ENCODE measurements at places on chromosomes 16 and 17. TPM values are rescaled to one million over a fixed set of nuclear protein-coding genes. Genes with fewer than 3 reads are reported as not detected.

The MC1R gene
- 4.7 TPM for total RNA-seq

The PRCD gene
- not detected for total RNA-seq

The DPEP3 gene
- total RNA-seq = not detected

The SLC4A1 gene
- not detected for total RNA-seq

The ASPA gene
- not detected for total RNA-seq

The SLC2A4 gene
- not detected for total RNA-seq

The EVI2B gene
- 102 TPM for total RNA-seq

The TANC2 gene
- total RNA-seq = 6.6 TPM

The WNK4 gene
- total RNA-seq = 0.08 TPM

The CCL13 gene
- total RNA-seq = not detected

The ICAM2 gene
- total RNA-seq = 124 TPM

The GPR179 gene
- total RNA-seq = not detected

The ZNF19 gene
- 2.9 TPM for total RNA-seq

The RTN4RL1 gene
- total RNA-seq = 0.84 TPM

The C16orf74 gene
- total RNA-seq = 3.7 TPM

The KRTAP2-2 gene
- not detected for total RNA-seq

The TBC1D3H gene
- total RNA-seq = 0.30 TPM

The CDH5 gene
- not detected for total RNA-seq

The DNAAF1 gene
- total RNA-seq = not detected

The MT3 gene
- total RNA-seq = 4.3 TPM

The CA5A gene
- not detected for total RNA-seq

The CNGB1 gene
- not detected for total RNA-seq

The AARS1 gene
- 87.7 TPM for total RNA-seq

The STH gene
- total RNA-seq = not detected

The KCNAB3 gene
- 11.4 TPM for total RNA-seq

The CRHR1 gene
- total RNA-seq = not detected

The TNFRSF17 gene
- not detected for total RNA-seq

The TMEM231 gene
- 2.3 TPM for total RNA-seq
